ENCODE measurements at places on chromosomes 13 and 19.

- no peak for DNase-seq
Observed at GRCh38 chr19:47315125-47315821, 5.6 kb downstream of the C5AR1 start.

DNA sequence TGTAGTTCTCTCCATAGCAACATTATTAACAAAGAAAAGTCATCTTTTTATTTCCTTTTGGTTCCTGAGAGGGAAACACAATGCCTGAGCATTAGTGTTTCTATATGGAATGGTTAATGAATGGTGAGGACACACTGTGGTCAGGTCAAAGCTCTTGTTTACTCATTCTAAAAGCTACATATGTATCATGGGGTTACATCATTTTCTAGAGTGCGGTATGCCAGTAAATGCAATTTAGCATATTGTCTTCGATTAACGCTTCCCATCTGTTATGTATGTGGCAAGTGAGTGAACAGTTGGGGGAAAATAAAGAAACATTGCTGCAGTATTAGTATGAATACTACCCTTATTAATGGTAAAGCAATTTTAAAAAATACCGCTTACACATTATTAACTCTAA, 1152.2 kb upstream of the SPRY2 start:
- DNase-seq, result no peak

DNA sequence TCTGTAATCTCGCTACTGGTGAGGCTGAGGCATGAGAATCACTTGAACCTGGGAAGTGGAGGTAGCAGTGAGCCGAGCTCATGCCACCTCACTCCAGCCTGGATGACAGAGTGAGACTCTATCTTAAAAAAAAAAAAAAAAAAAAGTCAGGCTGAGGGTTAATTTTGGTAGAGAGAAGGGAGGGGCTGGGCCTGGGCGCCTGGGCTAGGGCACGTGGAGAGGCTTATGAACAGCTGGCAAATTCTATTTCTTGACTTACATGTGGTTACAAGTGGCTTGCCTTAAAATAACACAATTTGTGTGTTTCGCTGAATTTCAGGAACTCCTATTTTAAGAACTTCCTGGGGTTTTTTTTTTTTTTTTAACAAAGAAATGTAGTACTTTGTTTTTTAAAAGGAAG, 47.6 kb upstream of the MAP3K10 start:
- peak; percentile 27 for DNase-seq

DNA sequence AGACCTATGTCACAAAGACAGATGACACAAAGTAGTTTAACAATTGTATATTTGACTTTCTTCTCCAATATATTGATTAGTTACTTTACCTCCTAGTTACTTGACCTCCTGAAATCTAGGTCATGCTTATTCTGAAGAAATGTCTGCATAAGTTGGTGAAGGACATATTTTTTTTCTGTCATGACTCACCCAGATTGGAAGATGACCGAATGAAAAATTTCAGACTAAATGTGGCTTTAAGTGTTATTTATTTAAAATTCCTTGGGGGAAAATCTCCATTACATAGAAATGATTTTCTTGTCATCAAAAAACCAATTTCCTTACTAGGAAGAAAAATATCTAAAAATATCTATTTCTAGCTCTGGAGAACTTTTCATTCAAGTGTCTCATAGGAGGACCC, 217.1 kb downstream of the POSTN start:
- DNase-seq, result no peak

DNA sequence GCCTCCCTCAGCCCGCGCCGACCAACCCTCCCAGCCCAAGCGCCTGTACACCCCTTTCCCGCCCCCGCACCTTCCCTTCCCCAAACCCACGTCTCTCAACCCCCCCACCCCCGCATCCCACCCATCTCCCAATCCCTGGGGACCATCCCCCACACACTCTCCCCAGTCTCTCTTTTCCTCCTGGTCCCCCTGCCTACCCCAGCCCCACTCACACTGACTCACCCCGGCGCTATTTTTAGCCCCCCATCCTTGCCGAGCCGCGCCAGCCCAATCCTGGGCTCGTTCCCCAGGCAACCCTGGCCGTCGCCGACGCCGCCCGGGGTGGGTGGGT, 11.7 kb downstream of the CIC start:
- no peak for DNase-seq

GRCh38 chr19:32171719-32172151, 173.7 kb upstream of the ZNF507 start:
- DNase-seq, result no peak

All from naive thymus-derived CD8-positive, alpha-beta T cell (primary cell).